ENCODE measurements at places on chromosomes 4 and X. TPM values are rescaled to one million over a fixed set of nuclear protein-coding genes. Genes with fewer than 3 reads are reported as not detected.

The ENPP6 gene
- 3.9 TPM for total RNA-seq

The CXorf51A gene
- not detected for total RNA-seq

The KLHL15 gene
- total RNA-seq = 7.8 TPM

The DIAPH2 gene
- total RNA-seq = 32.5 TPM

The MAP7D2 gene
- total RNA-seq = 1.2 TPM

- no peak for DNase-seq
These were observed 71.4 kb upstream of the TTC29 start for GRCh38 chr4:147017081-147017480.

DNA sequence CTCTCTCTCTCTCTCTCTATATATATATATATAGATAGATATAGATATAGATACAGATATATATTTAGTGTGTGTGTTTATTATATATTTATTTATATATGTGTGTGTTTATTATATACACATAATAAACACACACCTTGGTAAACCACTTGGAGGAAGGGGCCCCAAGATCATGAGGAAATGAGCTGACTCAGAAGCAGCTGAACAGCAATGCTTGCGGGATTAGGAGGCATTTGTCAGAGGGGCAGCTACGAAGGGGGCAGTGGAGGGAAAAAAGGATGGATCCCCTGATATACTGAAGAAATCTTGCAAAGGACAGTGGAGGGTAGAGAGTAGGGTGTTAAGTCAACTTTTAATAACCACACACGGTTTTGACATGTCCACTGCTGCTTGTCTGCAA, 120.0 kb upstream of the SORBS2 start:
- no peak for DNase-seq

- no peak for DNase-seq
These were observed 6.6 kb downstream of the PRIMPOL start for GRCh38 chr4:184655889-184656869.

GRCh38 chrX:97021680-97022079, 138.0 kb downstream of the RPA4 start:
- DNase-seq = no peak

DNA sequence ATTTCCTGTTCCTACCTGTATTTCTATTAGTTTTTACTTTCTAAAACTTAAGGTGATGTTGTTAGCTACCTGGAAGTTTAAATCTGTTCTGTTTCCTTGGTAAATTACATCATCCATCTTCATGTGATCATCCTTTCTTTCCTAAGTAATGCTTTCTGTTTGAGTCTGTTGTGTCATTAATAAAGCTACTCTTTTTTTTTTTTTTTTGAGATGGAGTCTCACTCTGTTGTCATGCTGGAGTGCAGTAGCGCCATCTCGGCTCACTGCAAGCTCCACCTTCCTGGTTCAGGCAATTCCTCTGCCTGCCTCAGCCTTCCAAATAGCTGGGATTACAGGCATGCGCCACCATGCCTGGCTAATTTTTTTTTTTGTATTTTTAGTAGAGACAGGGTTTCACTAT, 73.3 kb downstream of the FIP1L1 start:
- DNase-seq = no peak

GRCh38 chr4:13399257-13399656, 84.9 kb downstream of the RAB28 start:
- DNase-seq = no peak

- no peak for DNase-seq
These were observed 146.4 kb upstream of the EDNRA start for GRCh38 chr4:147334478-147334877.

All from ureter (tissue), 1 donor.